Activated T-cell treated with anti-CD3 and anti-CD28 coated beads for 24 hours (primary cell): ENCODE measurements at places on chromosomes 13 and 19.

DNA sequence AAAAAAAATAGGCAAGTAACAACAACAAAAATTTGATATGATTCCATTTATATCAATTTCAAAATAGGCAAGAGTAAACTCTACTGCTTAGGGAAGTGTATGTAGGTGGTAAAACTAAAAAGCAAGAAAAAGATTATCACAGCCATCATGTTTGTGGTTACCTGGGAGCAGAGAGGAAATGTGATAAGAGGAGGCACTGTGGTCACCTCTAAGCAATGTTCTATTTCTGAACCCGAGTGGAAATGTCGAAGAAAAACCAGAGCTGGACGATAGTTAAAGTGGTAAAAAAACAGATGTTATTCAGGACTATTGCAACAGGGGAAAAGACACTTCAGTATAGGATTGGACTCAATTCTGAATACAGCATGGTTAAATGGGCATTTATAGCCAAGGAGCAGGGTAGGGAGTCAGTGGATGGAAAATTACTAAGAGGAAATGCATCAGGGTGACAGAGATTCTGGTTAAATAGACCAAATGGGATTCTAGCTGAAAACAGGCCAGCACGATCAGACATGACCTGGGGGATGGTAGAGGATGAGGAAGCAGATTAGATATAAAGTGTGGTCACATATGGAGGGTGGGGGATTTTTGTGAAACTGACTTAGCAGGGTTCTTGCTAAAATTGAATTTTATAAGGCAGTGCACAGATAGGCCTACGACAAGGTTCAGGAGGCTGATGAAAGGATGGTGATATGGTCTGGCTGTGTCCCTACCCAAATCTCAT, 6.0 kb upstream of the TEX30 start:
- no peak for DNase-seq

GRCh38 chr13:113851826-113852535, 11.9 kb downstream of the GAS6 start:
- DNase-seq = no peak

GRCh38 chr13:41026788-41027187, 7.7 kb upstream of the ELF1 start:
- no peak for DNase-seq

DNA sequence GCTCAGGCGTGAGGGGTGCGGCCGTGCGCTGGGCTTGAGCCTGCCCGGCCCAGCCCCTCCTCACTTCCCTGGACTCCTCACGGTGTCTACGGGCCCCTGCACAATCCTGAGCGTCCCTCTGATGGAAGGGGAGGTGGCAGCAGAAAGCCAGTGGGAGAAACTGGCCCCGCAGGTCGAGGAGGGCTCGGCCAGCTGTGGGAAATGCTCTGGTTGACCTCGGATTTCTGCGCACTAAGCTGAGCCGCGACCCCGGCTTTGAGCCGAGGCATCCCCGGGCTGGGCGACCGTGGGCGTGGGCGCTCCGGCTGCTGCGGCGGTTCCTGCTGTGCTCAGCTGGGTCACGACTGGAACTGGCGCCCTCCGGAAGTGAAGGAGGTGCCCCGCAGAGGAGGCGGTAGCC, 70.1 kb downstream of the ZNF208 start:
- no peak for DNase-seq

- no peak for DNase-seq
These were observed 101.0 kb upstream of the DACH1 start for GRCh38 chr13:71967990-71968389.

DNA sequence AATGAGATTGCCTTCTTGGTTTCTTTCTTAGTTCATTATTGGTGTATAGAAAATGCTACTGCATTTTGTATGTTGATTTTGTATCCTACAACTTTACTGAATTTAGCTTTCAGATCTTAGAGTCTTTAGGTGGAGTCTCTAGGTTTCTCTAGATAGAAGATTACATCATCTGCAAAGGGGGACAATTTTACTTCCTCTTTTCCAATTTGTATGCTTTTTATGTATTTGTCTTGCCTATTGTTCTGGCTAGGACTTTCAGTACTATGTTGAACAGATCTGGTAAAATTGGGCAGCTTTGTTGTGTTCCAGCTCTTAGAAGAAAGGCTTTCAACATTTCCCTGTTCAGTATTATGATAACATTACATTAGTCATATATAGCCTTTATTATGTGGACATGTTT, 101.0 kb upstream of the SPRY2 start:
- no peak for DNase-seq

GRCh38 chr13:20054586-20054985, 96.1 kb downstream of the ZMYM2 start:
- no peak for DNase-seq

GRCh38 chr19:52095172-52096014, at the start of gene ZNF841:
Gene ZNF841, minus strand, starts transcription at chr19:52095765. Its CDS starts 10,964 bp downstream, at chr19:52084801.
- peak; percentile 85 for DNase-seq

DNA sequence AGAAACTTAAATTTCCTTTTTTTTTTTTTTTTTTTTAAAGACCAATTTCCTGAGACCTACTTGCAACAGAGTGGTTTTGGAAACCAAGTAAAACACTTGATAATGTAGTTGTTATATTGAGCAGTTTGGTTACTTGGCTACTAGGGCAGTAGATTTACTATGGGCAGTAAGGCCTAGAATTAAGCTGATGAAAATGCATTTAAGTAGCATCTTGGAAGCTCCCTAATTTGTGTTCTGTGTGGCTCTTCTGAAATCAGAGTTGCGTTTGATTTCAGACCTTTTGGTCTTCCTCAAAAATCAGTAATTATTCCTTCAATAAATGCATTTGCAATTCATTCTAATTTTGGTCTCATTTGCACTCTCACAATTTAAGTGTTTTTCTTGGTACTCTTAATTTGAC, 810 bp downstream of the GPR180 start:
- DNase-seq = no peak

DNA sequence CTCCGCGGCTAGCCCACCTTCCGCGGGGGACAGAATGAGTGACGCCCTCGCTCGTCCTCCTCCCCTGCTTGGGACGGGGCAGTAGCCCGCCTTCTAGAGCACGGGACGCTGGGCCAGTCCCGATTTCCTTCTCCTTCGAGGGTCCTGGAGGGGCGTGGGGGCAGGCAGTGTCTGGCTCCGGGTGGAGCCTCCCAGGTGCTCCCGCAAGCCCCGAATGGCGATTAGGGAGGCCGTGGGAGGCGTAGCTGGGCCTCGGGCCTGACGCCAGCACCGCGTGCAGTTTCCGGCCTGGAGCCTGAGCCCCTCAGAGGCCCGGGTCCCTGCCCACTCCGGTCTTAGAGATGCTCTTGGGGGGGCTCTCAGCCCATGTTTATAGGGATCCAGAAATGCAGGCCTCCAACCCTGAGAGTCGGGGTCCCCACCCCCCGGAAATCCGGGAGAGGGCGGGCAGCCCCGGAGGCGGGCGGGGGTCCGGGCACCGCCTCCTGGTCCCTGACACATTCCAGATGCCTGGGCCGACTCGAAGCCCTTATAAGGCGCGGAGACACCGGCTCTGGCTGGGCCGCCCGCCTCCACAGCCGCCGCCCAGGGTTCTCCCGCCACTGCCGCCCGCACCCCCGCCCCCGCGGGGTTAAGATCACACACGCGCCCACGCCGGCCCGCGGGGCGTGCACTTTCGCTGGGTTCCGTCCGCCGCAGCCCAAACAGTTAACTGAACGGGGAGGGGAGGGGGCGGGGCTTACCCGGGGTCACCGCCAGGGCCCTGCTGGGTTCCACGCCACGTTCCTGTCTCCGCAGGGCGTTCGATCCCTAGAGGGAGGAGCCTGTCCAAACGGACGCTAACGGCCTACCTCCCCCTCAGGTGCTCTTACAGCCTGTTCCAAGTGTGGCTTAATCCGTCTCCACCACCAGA, 1.5 kb downstream of the MYADM start:
- DNase-seq = peak; percentile 63

GRCh38 chr13:112635323-112635722, 47.4 kb upstream of the TUBGCP3 start:
- no peak for DNase-seq

DNA sequence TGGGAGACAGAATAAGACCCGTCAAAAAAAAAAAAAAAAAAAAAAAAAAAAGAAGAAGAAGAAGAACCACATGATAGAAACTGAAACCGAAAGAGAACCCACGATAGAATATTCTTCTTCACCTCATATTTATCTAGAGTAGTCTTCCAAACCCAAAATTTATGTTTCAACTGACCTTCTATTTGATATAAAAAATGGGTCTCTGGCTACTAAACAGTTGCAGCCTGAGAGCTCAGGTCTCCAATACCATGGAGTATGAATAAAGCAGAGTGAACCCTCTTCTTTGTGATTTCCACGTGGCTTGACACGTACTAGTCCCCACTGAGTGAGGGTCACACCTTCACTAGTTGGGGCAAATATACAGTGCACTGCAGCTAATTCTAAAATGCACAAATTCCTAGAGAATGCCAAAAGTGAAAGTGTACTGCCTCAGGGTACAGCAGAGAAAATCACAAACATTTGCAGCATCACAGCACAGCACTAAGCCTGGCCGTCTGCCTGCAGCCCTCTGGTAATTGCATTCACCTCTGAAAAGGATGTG, 30.8 kb upstream of the RFC3 start:
- no peak for DNase-seq

DNA sequence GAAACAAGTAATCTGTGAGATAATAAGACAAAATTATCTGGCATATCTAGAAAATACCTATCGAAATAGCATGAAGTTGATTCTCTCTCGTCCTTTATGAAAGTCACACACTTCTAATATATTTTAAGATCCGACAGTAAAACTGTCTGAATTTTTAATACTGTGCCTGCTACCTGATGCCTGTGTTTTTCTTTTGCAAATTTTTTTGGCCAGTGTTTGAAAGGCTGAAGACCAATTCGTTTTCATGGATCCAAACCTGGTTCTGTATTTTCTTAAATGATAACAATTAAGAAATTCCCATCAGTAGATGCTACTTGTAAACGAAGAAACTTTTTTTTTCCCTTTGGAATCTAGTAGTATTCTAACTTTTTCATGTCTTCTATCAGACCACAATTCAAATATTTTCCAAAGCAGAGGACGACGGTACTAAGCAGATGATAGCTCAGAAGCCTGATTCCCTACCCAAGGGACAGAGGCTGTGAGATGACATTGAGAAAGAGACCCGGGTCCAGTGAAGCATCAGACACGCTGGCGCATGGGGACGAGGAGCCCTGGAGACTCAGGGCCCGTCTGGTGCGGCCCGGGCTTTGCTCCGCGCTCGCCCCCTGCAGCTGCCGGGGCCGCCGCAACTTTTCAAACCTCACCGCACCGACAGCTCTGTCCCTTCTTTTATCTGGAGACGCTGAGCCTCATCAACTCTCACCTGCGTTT, 49.5 kb upstream of the PABPC3 start:
- DNase-seq = no peak

DNA sequence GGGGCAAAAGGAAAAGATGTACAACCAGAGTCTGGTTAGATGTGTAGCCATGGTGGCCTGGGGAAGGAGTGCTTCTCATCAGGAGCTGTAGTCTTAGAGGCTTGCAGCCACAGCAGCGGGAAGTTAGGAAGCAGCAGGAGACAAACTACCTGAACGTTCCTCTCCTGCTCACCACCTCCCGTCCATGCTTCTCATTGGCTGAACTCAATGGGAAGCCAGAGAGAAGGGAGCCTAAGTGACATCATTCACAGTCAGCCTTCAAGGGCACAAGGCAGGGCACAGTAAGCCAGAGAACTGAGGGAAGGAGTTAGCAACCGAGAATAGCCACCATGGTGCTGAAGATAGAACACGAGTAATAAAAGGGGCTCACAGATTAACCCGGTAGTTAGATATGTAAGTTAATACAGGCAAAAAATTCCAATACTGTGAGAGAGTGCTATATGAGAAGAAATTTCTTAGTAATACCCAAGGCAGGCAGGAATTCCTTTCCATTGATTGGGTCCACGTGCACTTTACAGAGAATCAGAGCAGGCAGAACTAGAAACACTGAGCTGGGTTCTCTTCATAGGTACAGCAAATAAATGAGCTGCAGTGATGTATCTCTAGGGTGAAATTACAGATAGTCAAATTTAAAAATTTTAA, 391.5 kb upstream of the DACH1 start:
- DNase-seq = no peak

- peak; percentile 20 for DNase-seq
These were observed 39.1 kb downstream of the PCDH8 start for GRCh38 chr13:52809310-52809769.

DNA sequence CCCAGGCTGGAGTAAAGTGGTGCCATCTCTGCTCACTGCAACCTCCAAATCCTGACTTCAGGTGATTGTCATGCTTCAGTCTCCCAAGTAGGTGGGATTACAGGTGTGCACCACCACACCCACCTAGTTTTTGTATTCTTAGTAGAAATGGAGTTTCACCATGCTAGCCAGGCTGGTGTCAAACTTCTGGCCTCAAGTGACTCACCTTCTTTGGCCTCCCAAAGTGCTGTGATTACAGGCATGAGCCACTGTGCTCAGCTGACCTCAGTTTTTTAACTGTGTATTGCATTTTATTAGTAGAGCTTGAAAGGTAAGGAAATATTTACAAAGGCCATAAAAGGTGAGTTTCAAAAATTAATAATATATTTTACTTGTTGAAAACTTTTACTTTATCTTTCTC, 2.3 kb downstream of the ZNF726 start:
- DNase-seq = no peak

GRCh38 chr19:52638601-52639000, 446 bp upstream of the ZNF83 start:
- no peak for DNase-seq

DNA sequence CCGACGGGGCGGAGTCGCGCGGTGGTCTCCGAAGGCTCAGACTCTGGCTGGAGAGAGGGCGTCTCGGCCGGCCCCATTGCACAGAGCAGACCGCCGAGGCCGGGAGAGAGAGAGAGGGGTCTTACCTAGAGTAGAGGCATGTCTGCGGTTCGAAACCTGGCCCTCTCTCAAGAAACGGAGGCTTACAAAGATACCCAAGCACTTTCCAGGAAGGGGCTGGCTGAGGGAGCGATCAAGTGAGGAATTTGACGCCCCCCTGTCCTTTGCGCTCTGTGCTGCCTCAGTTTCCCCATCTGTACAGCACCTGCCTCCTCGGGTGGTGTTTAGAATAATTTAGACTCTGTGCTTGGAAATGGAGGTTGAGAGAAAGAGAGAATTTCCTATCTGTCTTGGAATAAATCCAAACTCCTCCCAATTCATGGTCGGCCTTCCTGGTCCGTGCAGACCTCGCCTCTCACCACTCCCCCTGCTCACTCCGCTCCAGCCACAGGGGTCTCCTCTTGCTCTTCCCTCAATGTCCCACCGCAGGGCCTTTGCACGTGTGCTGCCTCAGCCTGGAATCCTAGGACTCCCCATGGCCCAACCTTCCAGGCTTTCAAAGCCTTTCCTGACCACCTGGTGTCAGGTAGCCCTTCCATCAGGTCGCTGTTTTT, 658 bp upstream of the ISOC2 start:
- no peak for DNase-seq
